NCI-H510A (cell line): ENCODE measurements at places on chromosomes 12 and 14.
A peak's percentile ranks its signal among the peaks of the same experiment; 100 is the strongest.

DNA sequence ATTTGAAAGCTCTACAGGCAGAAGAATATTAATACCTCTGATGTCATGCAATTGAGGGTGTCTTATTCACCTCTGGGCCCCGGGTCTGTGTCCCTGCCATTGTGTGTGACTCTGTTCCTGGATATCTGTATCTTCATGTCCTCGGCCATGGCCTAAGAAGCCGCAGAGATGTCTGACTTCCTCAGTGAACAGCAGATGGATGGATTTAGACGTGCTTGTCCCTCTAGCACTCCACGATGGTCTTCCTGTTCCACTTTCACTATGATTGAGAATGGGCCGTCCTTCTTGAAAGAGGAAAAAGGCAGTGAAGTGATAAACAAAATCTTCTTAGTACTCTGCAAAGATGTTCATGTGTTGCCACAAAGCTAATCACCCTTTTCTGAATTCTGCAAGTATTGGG is 217.4 kb downstream of the SLC41A2 start:
- DNase-seq: no peak

- no peak for DNase-seq
Observed at GRCh38 chr12:93402333-93403311, 24.9 kb downstream of the NUDT4 start.

GRCh38 chr14:96806836-96807235 is 9.7 kb downstream of the VRK1 start:
- no peak for DNase-seq

DNA sequence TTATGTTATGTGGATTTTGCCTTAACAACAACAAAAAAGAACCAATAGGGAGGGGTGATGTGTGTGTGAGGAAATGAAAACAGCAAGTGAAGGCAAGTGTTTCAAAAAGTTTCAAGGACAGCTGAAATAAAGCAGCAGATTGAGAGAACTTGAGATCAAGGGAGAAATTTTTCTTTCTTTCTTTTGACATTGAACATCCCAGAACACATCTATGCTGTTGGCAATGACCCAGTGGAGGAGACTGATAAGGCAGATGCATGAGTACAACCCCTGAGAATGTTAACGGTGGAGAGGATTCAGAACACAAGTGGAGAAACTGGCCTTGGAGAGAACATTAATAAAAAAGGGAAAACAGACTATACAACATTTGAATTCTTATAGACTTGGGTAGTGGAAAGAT is 2.9 kb downstream of the LLPH start:
- no peak for DNase-seq

GRCh38 chr12:92094751-92095161 is 50.9 kb downstream of the BTG1 start:
- no peak for DNase-seq

DNA sequence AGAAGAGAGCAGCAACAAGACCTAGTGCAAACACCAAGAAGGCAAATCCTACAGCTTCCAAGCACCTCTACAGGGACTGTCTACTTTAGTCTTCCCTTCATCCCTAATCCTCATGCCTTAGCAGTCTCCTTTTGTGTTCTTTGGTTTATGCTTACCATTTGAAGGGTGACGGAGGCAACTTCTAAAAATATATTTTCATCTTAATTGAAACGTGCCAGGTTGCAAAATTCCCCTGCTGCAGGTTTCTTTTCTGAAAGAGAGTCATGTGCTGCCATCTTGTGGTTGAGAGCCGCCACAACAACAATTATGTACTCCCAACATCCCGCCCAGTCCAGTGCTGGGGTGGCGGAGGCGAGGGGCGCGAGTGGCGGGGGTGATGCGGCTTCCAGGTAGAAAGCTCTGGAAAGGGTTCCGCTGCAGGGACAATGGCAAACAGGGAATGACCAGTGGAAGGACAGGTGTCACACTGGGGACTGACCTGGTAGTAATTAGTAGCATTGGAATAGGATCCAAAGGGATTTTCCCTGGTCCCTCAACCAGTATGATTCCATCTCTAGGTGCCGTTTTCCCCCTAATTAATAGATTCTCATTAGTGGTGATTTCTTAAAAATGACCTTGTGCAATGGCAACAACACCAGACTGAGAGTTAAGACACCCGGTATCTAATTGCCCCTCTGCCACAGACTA is 80.3 kb upstream of the GNG2 start:
- peak; percentile 25 for DNase-seq

- no peak for DNase-seq
Observed at GRCh38 chr12:10184261-10184843, 5.5 kb downstream of the TMEM52B start.

GRCh38 chr12:46921048-46921763 is 95.4 kb upstream of the SLC38A4 start:
- DNase-seq: no peak

GRCh38 chr12:38736821-38737220 is 168.6 kb downstream of the CPNE8 start:
- no peak for DNase-seq

DNA sequence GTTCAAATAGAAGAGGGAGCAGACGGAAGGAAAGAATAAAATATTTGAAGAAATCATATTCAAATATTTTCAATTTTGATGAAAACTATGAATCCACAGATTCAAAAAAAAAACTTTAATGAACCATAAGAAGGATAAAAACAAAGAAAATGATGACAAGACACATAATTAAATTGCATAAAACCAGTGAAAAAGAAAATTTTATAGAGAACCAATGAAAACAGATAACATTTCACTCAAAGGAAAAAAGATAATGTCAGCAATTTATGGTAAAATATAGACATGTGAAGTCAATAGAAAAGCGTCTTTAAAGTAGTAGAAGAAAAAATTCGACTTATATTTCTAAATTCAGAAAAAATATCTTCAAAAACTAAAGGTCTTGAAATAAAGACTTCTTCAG is 546.5 kb upstream of the ATXN7L3B start:
- DNase-seq: no peak

DNA sequence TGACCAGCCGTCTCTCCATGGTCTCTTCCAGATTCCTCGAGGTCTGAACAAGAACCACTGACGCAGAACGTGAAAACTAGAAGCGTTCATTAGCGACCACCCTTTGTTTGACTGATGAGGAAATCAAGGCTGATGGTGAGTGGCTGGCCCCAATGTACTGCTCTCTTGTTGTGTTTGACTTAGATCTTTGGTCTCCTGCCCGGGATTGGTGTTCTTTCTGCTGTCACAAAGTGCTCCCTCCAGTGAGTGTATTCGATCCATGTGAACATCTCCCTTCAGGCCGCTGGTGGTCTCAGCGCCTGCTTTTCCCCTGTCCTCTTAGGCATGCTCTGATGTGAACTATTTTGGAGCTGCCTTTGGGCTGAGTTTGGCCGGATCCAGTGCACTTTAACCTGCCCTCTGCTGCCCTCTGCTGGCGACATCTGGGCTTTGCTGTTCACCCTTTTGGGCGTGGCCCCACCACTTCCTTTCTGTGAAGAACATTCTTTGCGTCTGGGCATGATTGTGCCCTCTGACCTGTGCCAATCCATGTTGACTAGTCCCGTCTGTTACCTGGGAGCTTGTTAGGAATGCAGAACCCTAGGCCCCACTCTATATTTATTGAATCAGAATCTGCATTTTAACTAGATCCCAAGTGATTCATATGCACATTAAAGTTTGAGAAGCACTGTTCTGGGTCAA is 279.1 kb downstream of the TTC6 start:
- DNase-seq: peak; percentile 31
